ENCODE measurements at places on chromosomes 5 and 9.

DNA sequence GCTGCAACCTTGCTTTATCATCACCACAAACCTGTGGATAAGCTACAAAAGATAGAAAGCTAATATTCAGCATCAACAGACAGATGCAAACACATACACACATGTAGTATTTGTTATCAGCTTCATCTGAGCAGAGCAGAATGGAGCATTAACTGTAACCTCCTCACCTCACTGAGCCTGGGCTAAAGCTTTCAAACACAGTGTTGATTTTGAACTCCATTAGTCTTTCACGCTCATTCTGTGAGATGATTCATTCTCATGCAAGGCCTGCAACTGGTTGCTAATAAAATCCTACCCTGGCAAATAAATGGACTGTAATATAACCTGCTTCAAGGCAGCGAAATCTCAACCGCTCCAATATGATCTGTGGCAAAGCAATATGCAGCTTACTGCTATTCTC, 1360.6 kb upstream of the ACO1 start:
- DNase-seq = no peak

- DNase-seq = no peak
These were observed 61.1 kb upstream of the SAP30L start for GRCh38 chr5:154384480-154385235.

GRCh38 chr5:171827162-171827561, 41.5 kb downstream of the SMIM23 start:
- DNase-seq = no peak

DNA sequence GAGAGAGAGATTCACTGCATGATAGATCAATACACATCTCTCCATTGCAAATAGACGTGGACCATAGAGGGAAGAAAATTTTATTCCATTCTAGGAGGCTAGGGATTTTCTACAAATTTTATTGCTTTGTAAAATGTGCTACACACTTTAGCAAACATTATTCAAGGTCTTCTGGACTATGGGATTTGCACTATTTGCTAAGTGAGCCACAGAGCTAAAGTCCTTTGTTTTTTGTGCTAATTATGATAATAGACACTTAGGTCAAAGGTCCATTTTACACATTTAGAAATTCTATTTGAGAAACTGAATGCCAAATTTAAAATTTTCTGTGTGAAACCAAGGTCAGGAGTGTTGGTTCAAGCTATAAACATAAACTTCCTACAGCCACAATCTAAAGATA, 672.3 kb downstream of the LRRC70 start:
- DNase-seq = no peak

- DNase-seq = no peak
These were observed 119.7 kb upstream of the RAD23B start for GRCh38 chr9:107163370-107163769.

- no peak for DNase-seq
These were observed 173.3 kb upstream of the SEMA6A start for GRCh38 chr5:116747881-116748280.

- DNase-seq = no peak
These were observed 39.2 kb downstream of the ANXA2R start for GRCh38 chr5:43000914-43001313.

GRCh38 chr5:10537624-10538023, 26.2 kb upstream of the ANKRD33B start:
- DNase-seq = no peak

DNA sequence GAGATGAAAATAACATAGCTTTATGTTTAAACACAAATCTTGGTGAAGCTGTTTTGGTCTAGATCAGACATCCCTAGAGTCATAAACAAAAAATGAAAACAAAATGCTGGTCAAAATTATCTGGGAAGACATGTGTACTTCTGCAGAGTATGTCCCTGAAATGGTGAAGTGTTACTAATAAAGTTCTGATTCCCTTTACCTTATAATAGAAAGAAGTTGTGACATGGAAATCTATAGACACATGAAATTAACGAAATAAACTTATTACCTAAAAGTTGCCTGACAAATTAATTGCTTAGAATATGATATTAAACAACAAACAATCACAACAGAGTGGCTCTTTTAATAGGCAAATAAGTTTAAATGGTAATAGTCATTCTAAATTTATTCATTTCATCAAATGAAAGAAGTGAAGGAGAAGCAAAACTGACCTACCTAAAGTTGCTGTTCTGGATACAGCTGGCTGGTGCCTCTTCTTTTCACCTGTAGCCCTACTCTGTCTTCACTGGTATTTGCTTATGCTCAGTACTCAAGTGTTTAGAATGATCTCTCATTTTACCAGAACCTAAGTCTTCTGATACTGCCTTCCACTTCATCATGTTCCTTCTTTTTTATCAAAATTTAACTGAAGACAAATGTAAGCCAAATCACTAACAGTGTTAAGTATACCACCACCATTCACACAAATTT, 38.8 kb downstream of the FNIP1 start:
- DNase-seq = no peak

- no peak for DNase-seq
These were observed 130.8 kb upstream of the FAM120A start for GRCh38 chr9:93320591-93321219.

DNA sequence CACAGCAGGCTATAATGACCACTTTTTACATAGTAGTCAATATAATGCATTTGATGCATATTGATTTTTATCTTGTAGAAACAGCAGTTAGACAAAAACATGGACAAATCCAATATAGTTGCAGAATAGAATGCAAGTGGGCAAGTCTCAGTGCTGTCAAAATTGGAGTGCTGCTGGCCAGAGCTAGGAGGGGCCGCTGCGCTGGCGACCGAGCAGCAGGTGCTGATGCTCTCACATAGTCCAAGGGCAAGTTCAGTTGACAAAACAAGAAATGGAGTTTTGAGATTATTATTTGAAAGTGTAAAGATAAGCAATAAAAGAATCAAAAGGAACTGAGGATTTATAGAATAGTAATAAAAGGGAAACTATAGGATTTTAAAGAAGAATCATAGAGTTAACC, 60.6 kb upstream of the CDK20 start:
- no peak for DNase-seq

DNA sequence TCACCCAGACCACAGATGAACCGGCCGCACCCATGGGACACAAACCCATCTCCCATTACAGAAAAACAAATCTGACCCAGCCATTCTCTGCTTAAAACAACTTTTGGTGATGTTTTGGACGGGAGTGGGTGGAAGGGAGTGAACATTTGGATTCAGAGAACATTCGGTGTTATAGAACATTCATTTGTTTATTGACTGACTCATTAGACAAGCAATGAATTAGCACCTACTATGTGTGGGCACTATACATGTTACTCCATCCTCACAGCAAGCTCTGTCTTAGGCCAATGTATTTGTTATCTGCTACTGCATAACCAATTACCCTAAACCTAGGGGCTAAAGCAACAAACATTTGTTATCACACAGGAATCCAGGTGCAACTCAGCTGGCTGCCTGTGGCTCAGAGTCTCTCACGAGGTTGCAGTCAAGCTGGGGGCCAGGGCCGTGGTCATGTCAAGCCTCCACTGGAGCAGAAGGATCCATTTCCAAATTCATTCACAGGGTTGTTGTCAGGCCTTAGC, 5.1 kb upstream of the ERGIC1 start:
- no peak for DNase-seq

DNA sequence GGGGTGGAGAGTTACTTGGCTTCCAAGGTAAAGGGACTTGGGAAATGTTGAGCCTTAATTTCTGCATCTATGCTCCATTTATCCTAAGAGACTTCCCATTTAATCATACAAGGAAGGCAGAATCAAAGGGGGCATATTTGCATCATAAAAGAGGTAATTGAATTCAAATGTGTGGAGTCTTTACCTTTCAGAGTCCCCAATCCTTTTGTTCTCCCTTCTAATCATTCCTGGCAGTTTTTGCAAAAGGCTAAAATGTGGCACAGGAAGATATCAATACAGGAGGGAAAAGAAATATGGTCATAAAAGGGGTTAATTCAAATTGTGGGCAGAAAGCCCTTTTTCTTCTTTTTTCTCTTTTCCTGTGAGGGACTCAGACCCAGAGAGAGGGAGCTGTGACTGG, 69.5 kb downstream of the SFXN1 start:
- DNase-seq = no peak

DNA sequence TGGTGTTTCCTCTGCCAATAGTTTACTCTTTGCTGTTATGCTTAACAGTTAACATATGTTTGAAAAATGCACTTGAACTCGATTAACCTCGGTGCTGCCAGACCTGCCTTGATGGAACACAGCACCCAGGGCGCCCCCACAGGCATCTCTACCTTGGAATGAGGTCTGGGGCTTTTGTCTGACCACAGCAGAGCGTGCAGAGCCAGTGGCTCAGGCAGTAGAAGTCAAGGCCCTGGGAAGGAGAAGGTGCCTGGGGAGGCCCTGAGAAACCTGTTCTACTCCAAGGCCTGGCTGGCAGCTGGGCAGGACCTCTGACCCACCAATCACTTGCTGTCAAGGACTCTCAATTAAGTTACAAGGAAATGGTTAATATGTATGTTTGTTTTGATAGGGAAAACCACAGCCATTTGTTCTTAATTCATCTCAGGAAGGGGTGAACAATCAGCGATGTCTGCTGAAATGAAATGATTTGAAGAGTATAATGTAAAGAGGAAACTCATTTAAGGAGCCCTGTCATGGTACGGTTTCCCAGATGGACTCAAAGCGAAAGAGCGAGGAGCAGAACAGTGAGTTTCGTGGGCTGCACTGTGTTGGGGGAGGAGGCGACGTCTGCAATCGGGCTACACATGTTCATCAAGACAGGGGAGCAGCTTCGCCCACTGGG, 21.9 kb downstream of the MACROH2A1 start:
- DNase-seq = no peak

DNA sequence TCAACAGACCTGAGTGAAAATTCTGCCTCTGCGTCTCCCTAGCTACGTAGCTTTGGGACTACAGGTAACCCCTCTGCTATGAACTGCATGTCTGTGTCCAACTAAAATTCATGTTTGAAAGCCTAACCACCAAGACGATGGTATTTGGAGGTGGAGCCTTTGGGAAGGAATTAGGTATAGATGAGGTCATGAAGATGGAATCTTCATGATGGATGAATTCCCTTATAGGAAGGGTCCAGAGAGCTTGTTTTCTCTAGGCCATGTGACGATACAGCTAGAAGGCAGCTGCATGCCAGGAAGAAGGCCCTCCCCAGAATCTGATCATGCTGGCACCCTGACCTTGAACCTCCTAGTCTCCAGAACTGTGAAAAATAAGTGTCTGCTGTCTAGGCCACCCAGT, 296.4 kb downstream of the SLIT3 start:
- no peak for DNase-seq

GRCh38 chr9:28824432-28824963, 1251.2 kb upstream of the C9orf72 start:
- DNase-seq = no peak

- DNase-seq = no peak
These were observed 8.7 kb downstream of the CLTB start for GRCh38 chr5:176407456-176408251.

DNA sequence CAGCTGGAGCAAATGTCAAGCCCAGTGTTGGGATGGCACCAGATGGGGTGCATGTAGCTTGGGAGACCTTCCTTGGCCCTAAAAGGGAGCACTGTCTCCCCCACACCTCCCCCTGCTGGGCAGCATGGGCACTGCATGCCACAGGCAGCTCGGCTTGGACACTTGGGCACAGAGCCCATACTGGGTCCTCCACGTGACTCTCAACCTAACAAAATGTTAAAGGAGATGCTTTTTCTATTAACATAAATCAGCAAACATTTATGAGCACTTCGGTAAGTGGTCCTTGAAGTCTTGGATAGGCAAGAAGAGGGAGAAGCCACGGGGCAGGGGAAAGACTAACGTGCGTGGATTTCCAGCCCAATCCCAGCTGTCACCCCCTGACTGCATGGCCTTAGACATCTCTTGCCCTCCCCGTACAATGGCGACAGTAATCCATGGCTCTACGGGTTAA, 23.9 kb upstream of the MAPK9 start:
- peak; percentile 8 for DNase-seq

- no peak for DNase-seq
These were observed 240.8 kb downstream of the KIF4B start for GRCh38 chr5:155254399-155254798.

DNA sequence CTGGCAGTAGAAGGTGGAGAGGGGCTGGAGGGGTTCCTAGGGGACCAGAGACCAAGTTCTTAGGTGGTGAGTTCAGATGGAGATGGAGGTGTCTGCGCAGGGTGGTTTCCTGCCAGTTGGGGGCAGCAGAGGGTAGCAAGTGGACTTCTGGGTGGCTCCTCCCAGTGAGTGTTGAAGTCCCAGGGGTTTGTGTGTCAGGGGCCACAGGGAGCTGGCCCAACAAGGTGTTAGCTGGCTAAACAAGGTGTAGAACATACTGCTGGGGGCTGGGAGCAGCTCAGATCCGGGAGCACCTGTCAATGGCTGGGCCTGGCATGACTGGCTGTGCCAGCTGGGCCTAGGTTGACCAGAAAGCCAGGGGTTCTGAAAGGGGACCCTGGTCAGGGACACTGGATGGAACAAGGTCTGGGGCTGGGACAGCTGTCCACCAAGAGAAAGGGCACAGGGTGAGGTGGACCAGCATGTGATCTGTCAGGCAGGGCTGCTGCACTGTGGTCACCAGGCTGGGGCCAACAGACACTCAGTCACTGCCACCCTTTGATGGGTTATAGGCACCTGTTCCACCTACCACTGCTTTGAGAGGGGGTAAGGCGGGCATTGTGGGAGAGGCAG, 35.6 kb downstream of the DAB2IP start:
- DNase-seq = peak; percentile 67

GRCh38 chr5:172523146-172523745, 68.9 kb upstream of the SH3PXD2B start:
- DNase-seq = no peak

- DNase-seq = no peak
These were observed 308.4 kb downstream of the PSAT1 start for GRCh38 chr9:78605041-78606000.

DNA sequence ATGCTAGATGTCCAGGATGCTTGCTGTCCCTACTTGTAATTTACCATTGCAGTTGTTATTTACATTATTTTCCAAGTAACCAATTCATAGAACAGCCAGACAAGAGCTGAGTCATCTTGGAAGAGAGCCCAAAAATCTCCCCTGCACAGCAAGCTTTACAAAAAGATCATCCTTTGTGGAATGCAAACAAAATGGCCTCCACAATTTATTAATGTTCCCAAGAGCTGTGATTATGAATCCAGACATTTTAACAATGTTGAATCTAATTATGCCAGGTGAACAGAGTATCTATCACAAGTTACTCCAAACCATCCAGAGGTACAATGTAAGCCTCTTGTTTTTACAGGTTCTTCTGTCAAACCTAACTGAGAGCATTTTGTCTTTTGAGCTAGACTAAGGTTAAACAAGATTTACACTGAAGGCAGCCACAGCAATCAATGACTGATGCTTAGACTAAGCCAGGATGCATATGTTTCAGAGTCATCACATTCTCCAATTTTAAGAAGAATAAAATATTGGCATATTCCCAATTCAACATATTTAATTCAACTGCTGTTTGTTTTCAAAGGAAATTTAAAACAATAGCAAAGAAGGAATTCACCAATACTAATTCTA, 95.3 kb upstream of the SLC12A2 start:
- peak; percentile 21 for DNase-seq

DNA sequence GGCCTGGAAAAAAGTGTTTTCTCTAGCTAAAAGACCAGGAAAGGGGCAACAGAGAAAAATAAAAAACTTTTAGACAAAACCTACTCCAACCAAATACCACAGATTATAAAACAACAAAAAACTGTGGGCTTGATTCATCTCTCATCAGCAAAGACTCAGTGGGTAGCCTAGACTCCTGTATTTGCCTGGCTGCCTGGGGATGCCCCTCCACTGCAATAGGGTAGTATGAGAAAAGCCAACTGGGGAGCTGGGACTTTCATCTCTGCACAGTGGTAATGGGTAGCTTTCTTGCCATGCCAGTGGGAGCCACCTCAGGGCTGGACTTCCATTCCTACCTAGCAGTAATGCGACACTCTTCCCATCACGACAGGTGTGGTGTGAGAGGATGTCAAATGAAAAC, 7.5 kb downstream of the ZNF484 start:
- DNase-seq = no peak

All from NCI-H2171 treated with DMSO at 0.1 percent for 48 hours (cell line).